ENCODE measurements at places on chromosomes 2 and 18.

GRCh38 chr18:3912705-3913104, 462.7 kb downstream of the TGIF1 start:
- DNase-seq = no peak

DNA sequence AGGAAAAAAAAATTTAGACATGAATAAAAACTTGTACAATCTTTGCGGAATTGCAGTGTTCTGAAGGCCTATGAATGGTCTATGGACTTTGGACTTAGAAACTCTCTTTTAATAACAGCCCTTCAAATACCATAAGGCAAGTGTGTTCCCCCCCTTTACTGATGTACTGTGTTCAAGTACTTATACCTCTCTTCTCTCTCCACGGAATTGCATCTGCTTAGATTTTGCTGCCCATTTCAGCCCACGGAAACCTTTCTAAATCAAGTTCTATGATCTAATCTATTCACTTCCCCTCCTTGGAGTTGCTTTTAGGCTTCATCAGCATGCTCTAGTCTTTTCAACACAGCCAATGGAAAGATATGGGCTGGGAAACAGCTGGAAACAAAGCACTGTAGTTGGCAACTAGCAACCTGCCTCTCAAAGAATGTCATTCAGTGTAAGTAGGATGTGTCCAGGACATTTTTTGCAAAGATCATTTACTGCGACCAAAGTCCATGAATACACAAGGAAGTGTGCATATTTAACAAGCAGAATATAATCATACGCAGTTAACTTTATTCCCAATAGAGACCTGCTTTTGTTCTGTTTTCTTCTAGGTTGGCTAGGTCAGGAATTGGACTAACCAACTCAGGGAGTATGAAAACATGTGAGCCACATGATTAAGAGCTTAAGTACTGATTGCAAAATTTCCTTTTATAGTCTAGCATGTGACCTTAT, 58.0 kb downstream of the SLC40A1 start:
- DNase-seq = no peak

GRCh38 chr2:13524492-13524891, 807.8 kb downstream of the TRIB2 start:
- DNase-seq = no peak

DNA sequence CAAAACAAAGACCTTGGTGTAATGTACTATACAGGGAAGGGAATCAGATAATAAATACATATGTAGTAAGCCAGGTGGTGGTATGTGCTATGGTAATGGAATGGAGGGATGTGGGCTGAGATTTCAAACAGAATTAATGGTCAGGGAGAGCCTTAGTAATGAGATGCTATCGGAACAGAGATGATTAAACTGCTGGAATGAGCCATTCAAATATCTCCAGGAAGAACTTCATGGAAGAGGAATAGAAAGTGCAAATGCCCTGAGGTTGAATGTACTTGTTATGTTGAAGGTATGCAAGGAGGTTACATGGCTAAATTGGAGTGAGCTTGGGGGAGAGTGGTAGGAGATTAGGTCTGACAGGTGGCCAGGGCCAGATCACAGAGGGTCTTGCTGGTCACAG, 5.1 kb downstream of the SERPINB11 start:
- DNase-seq = no peak

GRCh38 chr2:150646746-150647145, 159.3 kb upstream of the RND3 start:
- no peak for DNase-seq

DNA sequence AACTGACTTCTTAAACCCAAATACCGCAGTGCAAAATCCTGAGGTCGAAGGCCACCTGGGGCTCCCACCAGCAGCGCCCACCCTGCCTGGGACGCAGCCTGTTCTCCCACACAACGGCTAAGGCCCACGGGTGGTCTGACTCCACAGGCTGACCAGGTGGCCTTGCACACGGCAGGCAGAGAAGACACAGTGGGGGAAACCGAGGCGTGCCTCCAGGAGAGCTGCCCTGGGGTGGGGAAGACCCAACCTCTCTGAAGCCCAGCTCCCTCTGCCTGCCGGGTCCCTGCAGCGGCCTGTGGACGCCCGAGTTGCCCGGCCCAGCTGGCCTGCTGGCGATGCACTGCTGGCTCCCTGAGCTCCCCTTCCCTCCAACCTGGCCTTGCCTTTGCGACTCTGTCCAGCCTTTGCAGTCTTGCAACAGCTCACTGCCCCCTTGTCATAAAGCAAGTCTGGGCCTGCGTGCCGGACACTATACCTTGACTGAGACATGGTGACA, 9.7 kb upstream of the SEMA4C start:
- DNase-seq = no peak

DNA sequence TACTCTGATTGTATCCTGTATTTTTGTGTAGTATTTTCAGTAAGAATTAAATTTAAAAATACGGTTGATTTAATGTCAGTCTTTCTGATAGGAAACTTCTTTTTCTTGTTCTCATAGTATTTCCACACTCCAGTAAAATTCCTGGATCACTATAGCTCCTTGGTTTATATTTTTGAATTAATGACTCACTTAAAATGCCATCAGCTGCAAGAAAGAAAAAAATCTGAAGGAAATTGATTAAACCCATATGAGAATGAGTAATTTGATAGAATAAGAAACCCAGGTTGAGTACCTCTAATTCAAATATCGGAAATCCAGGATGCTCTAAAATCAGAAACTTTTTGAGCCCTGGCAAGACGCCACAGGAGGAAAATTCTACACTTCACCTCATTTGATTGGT, 186.8 kb upstream of the RND3 start:
- no peak for DNase-seq

DNA sequence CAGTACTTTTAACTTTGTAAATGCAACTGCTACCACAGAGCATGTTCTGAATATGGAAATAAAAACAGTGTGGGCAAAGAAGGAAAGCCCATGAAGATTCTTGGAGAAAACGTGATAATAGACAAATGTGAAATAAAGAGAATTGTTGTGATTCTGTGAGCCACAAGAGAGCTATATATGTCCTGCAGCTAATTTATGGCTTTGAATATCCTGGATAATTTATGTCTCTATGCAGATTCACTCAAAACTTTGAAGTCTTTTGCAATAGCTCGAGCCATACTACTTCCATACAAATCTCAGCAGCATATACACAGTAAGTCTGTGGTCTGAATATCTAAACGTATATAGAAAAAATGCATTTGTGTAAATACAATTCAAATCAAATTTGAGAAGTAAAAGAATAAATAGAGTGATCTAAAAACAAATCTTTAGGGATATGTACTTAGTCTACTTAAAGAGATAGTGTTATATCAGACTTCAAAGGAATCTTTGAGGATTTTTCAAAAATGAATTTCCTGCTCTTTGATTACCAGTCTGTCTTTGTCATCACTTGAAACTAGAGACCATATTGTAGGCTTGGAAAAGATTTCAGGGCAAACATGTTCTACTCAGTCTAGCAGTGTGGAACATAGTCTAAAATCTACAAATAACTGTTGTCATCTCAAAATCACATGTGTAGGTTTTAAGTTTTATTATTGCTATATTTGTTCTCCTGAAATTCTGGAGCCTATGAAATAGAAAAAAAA, 107.1 kb downstream of the CSRNP3 start:
- no peak for DNase-seq

GRCh38 chr2:241015439-241015838, 17.0 kb downstream of the SNED1 start:
- no peak for DNase-seq

DNA sequence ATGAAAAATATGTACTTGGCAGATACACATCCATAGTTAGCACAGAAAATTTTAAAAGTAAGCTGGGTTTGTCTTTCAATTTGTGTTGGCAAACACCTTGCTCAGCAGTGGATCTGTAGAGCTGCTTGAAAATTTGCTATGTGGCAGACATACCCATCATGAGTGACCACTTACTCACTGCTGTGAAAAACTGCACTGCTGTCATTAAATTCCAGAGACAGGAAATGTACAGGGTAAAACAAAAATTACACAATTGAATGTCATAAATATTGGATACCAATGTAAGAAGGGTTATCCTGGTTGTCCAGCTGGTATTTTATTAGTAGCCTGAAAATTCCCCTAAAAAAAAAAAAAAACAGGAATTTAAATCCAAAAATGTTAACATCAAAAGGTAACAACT, 24.5 kb downstream of the NIF3L1 start:
- no peak for DNase-seq

- DNase-seq = no peak
Measured at GRCh38 chr18:7585276-7585670, 18.2 kb downstream of the PTPRM start.

GRCh38 chr2:162265666-162266459, 22.6 kb upstream of the FAP start:
- no peak for DNase-seq

- no peak for DNase-seq
Measured at GRCh38 chr2:60872510-60872928, 8.9 kb upstream of the REL start.

DNA sequence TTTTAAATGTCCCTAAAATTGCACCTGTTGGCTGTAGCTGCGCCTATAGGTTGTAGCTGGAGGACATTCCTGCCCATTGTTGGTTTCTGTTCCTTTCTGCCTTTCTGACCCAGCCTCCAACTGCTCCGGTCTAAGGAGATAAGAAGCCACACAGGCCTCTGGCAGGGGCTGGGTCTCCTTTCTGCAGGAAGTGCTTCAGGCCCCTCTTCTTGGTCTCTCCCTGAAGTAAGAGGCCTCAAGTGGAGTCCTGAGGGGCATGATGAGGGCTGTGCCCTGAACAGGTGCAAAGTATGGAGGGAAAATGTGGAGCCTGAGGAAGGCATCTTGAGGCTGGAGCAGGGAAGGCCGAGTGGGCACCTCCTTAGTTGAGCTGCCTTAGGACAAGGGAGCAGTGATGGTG, 10.4 kb upstream of the SFTPB start:
- DNase-seq = no peak

DNA sequence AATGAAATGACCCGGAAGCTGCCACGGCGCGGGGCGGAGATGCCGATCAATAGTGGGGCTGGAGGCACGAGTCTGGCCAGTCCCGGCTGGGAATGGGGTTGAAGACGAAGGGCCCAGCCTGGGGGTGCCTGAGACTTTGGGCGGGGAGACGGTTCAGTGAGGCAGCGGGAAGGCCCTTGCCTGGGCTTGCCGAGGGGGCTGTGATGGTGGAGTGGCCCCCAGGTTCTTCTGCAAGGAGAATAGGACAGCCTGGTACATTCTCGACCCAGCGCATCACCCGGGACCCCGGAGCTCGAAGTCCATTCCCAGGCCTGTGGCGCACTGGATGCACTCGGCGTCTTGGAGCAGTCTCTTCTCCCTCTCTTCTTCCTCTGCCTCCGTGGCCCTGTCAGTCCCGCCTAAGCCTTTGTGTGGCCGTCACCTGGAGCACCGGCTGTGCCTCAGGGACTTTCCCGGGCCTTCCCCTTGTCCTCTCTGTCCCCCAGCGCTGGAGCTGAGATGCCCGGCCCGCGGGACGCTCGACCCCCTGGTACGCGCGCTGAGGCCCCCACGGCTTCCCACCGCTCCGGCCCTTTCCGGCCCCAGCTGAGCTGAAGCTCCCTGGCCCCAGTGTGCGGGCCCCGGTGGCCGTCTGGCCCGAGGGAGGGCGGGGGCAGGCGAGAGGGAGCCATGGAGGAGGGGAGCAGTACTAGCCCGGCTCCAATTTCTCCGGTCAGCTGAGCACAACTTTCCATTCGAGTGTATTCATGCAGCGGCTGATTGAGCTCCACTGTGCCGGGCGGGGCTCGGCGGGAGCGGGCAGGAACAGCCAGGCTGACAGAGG, 8.0 kb downstream of the SIX3 start:
- DNase-seq = no peak

DNA sequence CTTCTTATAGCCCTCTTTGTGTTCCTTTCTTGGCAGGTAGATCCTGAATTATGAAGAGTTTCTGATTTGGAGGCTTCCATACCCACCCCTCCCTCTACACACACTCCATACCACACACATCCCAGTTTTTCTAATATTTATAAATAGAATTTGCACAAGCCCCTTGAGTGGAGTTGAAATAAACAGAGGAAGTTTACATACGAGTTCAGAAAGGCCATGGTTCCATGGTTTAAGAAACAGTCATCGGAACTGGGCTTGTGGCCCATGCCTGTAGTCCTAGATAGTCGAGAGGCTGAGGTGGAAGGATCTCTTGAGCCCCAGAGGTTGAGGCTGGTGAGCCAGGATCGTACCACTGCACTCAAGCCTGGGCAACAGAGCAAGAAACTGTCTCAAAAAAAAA, 62.7 kb upstream of the TANC1 start:
- DNase-seq = no peak

GRCh38 chr2:217047631-217048030, 187.8 kb upstream of the TNP1 start:
- DNase-seq = no peak

GRCh38 chr2:231706731-231707624, 1.3 kb upstream of the PTMA start:
- DNase-seq = peak; percentile 97

DNA sequence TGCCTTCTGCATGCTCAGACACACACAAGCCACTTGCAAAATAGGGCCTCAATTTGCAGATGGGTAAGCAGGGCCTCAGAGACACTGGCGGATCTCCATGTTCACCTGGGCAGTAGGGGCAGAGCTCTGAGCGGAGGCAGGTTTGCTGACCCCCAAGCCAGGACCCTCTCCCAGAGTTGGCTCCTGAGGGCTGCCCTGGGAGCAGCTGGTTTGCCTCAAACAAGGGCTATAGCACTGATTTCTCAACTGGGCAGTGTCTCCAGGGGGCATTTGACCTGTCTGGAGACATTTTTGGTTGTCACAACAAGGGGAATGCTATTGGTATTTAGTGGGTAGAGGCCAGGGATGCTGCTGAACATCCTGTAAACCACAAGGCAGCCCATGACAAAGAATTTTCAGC, 11.6 kb downstream of the GLI2 start:
- no peak for DNase-seq

- no peak for DNase-seq
Measured at GRCh38 chr2:239928391-239929350, 96.5 kb downstream of the NDUFA10 start.

- DNase-seq = no peak
Measured at GRCh38 chr18:21052385-21052784, 59.2 kb downstream of the ROCK1 start.

GRCh38 chr18:73614812-73615211, 532.8 kb downstream of the FBXO15 start:
- no peak for DNase-seq
